ENCODE measurements at places on chromosomes 2 and 18. TPM values are rescaled to one million over a fixed set of nuclear protein-coding genes. Genes with fewer than 3 reads are reported as not detected.
A peak's percentile ranks its signal among the peaks of the same experiment; 100 is the strongest.

- DNase-seq: no peak
Measured at GRCh38 chr18:62464266-62464665, 58.6 kb upstream of the ZCCHC2 start.

GRCh38 chr2:23375448-23375847, 9.5 kb upstream of the KLHL29 start:
- DNase-seq: no peak

DNA sequence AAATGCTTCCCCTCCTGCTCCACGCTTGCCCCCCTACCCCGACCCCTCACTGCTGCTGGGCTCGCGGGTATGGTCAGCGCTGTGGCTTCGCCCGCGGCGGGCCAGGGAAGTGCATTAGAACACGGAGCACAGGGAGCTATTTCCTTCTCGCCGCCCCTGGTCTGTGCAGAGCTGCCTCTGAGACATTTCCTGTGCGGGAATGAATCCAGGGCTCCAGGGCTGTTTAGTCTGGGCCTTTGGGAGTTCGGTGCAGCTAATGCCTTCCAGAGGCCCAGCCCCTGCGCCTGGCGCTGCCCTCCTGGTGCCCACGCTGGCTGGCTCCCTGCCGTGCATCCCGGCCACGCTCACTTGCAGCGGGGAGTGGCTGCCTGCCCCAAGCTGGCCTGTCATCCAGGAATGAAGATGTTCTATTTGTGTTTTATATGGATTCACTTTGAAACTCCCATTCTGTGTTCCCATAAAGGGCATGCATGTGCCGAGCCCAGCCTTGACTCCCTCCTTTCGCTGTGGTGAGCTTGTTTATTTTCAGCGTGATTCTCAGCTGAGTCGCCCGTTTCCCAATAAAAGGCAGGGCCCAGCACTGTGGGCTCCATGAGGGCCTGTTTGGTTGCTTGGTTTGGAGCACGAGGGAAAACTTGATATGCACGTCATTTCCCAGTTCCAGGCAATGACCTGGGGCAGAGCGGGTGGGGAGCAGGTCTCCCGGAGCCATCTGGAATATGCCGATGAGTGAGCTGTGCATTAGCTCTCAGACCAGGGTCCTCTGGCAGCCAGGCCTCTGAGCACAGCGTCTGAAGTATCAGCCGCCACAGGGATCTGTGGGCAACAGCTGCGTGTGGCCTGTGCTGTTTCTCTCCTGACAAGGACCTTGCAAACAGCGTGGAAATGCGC, 42.7 kb downstream of the SH3RF3 start:
- no peak for DNase-seq

- no peak for DNase-seq
Measured at GRCh38 chr18:63317556-63317946, 2.0 kb downstream of the BCL2 start.

GRCh38 chr2:177265824-177266817, 1.6 kb upstream of the NFE2L2 start:
- no peak for DNase-seq

- no peak for DNase-seq
Measured at GRCh38 chr2:170123593-170123992, 54.4 kb upstream of the MYO3B start.

- DNase-seq: peak; percentile 52
Measured at GRCh38 chr18:8982416-8983183, 119.9 kb upstream of the NDUFV2 start.

GRCh38 chr2:36459725-36460137, 104.2 kb downstream of the CRIM1 start:
- no peak for DNase-seq

- DNase-seq: no peak
Measured at GRCh38 chr2:109126501-109126860, 2.5 kb upstream of the SH3RF3 start.

DNA sequence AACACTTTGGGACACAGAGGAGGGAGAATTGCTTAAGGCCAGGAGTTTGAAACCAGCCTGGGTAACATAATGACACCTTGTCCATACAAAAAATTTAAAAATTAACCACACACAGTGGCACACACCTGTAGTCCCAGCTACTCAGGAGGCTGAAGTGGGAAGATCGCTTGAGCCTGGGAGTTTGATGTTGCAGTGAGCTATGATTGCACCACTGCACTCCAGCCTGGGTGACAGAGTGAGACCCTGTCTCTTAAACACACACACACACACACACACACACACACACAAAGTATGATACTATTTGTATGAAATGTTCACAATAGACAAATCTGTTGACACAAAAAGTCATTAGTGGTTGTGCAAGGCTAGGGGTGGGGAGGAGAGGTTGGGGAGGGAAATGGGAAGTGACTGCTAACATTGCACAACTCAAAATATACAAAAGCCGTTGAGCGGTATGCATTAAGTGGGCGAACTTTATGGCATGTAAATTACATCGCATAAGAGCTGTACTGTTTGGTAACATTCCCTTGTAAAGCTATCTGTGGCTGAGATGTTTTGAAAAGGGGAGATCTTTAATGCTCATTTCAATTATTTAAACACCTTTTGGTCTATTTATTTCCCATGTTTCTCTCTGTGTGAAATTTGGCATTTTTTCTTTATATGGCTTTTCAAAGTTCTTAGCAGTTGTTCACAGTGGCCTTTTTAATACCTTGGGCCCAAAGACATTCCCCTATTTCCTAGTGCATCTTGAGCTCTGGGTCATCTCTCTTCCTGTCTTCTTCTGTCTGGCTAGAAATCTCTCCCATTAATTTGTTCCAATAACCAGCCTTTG, 58.9 kb upstream of the ZNF516 start:
- DNase-seq: no peak

DNA sequence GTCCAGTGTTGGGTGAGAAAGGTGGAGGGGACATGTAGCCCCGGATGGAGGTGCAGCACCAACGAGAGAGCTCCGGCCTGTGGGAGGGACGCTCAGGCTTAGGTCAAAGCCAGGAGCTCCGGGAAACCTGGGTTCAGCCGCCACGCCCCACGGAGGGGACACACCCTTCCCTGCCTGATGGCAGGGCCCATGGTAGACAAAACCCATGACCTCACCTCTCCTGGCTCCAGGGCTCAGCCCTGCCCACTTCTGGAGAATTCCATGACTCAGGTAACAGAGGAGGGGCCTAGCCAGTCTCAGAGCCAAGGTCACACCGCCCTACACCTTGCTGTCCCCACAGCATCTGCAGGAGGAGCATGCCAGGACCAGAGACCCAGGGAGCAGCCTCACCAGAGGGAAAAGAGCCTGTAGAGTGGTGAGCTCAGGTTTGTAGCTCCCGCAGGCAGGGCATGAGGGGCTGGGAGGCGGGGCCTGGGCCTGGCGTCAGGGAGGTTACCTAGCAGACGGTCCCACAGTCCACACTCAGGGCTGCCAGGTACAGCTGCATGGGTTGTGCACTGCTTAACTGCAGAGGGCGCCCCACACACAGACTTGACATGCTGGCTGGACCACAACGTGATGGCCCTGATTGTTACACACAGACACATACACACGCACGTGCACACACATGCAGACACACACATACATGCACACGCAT, 70.8 kb upstream of the SMAD7 start:
- DNase-seq: peak; percentile 78

The MGAT4A gene
- 59.0 TPM for total RNA-seq

The CCDC150 gene
- total RNA-seq: 10.4 TPM

The REG1B gene
- not detected for total RNA-seq

The CDH19 gene
- not detected for total RNA-seq

The HOXD12 gene
- total RNA-seq: not detected

The IL36G gene
- not detected for total RNA-seq

The CPS1 gene
- 3.2 TPM for total RNA-seq

The CDCA7 gene
- 88.5 TPM for total RNA-seq

The KCNIP3 gene
- not detected for total RNA-seq

The UPP2 gene
- total RNA-seq: not detected

The TUBA3E gene
- not detected for total RNA-seq
